ENCODE measurements at places on chromosomes 5 and 9.

DNA sequence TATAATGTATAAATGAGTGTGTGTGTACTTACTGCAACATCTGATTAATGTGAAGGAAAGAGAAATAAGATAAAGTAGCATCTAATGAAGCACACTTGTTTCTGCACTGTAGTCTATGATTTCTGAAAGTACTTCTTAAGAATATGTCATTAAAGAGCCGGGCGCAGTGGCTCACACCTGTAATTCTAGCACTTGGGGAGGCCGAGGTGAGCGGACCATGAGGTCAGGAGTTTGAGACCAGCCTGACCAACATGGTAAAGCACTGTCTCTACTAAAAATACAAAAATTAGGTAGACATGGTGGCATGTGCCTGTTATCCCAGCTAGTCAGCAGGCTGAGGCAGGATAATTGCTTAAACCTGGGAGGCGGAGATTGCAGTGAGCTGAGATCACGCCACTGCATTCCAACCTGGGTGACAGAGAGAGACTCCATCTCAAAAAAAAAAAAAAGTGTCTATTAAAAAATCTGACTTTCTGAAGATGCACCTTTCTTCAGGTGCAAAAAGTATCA lies 556.9 kb downstream of the PTPRD start:
- DNase-seq: no peak

GRCh38 chr5:60541980-60542379 lies 158.0 kb downstream of the DEPDC1B start:
- DNase-seq: no peak

DNA sequence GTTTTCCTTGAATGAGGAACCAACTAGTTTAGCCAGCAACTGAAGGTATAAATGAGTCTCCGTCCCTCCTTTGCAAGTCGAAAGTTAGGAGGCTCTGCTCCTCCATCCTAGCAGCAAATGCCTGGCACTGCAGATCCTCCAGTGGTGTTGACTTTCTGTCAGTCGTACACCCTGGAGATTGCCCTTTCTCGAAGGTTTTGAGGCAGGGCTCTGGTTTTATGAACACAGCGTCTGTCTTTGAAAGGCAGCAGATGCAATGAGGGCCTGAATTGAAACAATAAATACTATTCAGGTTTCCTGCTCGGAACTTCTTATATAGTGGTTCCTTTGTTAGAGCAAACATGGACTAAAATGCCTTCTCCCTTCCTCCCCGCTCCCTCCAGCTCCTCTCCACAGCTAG lies 284.0 kb downstream of the TMEM38B start:
- DNase-seq: no peak

- DNase-seq: no peak
Measured at GRCh38 chr5:7202846-7203245, 193.1 kb upstream of the ADCY2 start.

- no peak for DNase-seq
Measured at GRCh38 chr5:169356181-169356580, 55.2 kb upstream of the SLIT3 start.

DNA sequence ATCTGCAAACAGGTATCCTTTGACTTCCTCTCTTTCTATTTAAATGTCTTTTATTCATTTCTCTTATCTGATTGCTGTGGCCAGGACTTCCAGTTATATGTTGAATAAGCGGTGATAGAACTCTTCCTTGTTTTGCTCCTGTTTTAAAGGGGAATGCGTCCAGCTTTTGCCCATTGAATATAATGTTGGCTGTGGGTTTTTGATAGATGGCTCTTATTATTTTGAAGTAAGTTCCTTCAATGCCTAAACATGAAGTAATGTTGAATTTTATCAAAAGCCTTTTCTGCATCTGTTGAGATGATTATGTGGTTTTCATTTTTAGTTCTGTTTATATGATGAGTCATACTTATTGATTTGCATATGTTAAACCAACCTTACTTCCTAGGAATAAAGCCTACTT lies 300.5 kb upstream of the CTNND2 start:
- DNase-seq: no peak

GRCh38 chr9:4662989-4663792 lies 1.1 kb downstream of the PLPP6 start:
- DNase-seq: no peak

- DNase-seq: no peak
Measured at GRCh38 chr9:123642291-123643278, 286.6 kb downstream of the CRB2 start.

DNA sequence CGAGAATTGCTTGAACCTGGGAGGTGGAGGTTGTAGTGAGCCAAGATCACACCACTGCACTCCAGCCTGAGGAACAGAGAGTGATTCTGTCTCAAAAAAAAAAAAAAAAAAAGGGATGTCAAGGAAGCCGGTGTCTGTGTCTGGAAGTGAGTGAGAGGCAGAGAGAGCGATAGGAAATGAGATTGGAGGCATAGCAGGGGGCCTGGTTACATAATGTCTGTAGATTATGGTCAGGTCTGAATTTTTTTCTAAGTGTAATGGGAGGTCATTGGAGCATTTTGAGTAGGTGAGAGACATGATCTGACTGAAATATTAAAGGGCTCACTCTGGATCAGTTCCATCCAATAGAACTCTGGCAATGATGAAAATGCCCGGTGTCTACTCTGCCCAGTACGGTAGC lies 40.4 kb upstream of the CTNNA1 start:
- DNase-seq: no peak

- no peak for DNase-seq
Measured at GRCh38 chr5:180366326-180366725, 13.2 kb upstream of the GFPT2 start.

GRCh38 chr5:170986598-170986997 lies 124.8 kb downstream of the RANBP17 start:
- no peak for DNase-seq

DNA sequence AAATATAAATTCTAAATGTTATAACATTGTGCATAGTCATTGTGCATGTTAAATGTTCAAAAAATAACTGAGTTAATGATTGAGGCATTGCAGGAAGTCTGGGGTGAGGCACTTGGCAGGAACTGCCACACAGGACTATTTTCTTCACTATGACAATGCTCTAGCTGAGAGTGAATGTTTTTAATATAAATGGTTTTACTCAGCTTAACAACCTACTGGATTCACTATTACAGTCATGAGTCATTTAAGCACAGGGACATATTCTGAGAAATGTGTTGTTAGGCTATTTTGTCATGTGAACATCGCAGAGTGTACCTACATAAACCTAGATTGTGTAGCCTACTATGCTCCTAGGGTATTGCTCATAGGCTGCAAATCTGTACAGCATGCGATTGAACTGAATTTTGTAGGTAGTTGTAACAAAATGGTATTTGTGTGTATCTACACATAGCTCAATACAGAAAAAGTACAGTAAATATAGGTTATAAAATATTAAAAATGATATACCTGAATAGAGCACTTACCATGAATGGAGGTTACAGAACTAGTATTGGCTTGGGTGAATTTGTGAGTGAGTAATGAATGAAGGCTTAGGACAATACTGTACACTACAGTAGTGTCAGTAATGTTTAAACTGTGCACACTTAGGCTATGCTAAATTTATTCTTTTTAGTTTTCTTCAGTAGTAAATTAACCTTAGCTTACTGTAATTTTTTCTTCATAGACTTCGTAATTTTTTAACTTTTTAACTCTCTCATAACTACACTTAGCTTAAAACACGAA lies 346.1 kb upstream of the PTGER4 start:
- DNase-seq: no peak

- DNase-seq: no peak
Measured at GRCh38 chr5:107567901-107568671, 102.7 kb downstream of the EFNA5 start.

DNA sequence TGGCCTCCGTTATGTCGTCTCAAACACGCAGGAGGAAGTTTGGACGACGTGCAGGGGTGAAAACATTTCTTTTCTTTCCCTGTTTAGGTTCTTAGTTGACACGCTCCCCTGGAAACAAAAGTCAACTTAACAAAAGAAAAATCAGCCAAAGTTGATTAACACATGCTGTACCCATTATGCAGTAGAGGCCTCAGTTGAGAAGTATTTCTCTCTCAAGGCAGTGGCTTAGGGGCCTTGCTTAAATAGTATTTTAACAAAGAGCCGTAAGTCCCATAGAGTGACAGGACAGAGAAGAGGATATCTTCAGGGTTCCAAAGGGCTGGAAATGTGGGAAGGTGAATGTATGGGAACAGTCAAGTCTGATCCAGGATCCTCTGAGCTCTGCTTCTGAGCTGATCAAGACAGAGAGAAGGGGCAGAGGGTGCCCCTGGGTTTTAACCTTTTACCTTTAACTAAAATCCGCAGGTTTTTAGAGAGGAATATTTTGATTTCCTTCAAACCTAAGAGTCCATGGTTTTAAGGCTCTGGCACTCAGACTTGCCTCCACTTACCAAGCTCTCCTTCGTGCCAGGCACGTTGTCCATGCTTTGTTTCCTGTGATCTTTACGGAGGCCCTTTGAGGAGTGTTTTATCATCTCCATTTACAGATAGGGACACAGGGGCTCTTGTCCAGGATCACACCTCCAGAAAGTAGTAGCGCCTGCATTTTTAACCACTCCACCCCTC lies 629 bp upstream of the CD74 start:
- no peak for DNase-seq

GRCh38 chr9:129441852-129442251 lies 179.0 kb downstream of the C9orf50 start:
- no peak for DNase-seq

DNA sequence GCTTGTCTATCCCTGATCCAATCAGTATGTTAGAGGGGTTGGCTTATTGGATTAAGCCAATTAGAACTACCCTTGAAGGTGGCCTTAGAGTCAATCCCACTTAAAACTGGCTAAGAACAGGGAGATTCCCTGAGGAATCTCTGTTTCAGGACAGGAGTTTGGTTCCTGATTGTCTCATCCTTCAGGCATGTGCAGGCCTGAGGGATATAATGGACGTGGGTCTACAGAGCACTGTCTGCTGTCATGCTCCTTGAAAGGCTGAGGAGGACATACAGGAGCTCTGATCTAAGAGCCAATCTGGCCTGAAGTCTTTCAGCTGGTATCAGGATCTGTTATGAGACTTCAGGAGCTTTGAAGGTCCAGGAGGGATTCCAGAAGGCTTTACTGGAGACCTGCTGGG lies 36.2 kb upstream of the PRXL2C start:
- DNase-seq: no peak

GRCh38 chr5:110335361-110336066 lies 391.0 kb downstream of the TMEM232 start:
- DNase-seq: no peak

GRCh38 chr9:124180557-124180956 lies 77.2 kb upstream of the NEK6 start:
- DNase-seq: no peak

DNA sequence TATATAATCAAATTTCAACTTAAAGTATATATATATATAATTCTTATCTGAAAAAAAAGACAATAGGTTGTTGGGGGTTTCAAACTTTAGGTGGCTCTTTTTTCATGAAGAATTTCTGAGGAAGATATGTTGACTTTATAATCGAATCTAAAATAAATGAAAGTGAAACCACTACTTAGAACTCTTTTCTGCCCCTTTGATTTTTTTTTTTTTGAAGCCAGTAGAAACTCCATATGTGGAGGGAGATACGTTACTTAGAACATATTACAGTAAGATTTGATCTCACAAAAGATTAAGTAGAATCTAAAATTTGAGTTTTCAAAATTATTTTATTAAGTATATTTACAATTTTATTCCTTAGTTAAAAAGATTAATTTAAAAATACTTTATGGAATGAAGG lies 96.9 kb downstream of the ATG10 start:
- no peak for DNase-seq

- no peak for DNase-seq
Measured at GRCh38 chr5:40734986-40735385, 20.8 kb downstream of the TTC33 start.

DNA sequence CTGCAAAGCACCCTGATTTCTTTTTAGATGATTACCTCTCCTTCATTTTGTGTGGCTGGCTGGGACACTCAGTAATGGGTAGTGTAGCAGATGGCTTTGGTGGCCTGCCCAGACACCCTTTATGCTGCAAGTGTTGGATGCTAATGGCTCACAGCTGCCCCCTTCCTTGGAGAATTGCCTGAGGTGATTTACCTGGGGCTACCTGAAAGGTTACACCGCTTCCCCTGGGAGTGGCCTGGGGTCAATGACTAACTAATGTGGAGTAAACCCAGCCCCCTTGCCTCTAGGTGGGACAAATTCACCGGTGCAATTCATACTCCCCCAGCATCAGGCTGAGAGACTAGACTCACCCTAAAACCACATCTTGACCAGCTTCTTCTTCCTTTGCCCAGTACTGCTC lies 23.5 kb upstream of the HAND1 start:
- no peak for DNase-seq

GRCh38 chr9:80951675-80952074 lies 737.7 kb downstream of the TLE1 start:
- DNase-seq: no peak

DNA sequence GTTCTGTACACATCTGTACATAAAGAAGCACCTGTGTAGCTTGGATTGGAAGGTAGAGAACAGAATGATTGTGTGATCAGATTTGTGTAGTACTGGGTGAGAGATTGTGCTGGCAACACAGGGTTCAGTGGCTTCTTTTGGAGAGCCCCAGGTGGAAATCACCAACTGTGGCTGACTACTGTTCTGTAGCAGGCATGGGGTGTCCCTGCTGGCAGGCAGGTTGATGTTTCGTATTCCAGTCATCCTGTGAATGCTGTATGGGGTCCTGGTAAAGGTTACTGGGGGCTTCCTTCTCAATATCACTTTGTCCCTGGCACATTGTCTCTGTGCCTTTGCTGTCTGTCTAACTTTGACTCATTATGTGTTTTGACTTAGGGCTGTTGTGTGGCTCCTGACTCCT lies 5.3 kb downstream of the ASPN start:
- no peak for DNase-seq

DNA sequence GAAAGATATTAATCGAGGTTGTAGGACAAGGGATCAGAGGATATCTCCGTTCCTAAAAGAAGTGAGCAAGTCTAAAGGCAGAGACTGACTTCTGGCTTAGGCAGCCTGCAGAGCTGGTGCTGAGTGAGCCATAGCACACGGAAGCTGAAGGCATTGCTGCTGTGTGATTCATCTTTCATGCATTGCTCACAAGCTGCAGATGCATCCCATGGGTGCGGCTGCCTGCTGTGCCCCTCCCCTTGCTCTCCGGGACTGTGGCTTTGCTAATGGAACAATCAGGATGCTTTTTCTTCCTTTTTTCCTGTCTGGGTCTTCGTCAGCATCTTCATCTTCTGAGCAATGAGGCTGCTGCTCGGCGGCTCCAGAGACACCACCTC lies 341.4 kb downstream of the DIRAS2 start:
- no peak for DNase-seq

GRCh38 chr5:158722940-158723339 lies 376.8 kb downstream of the EBF1 start:
- no peak for DNase-seq

- no peak for DNase-seq
Measured at GRCh38 chr9:120386390-120387131, 193.4 kb downstream of the CDK5RAP2 start.
